ENCODE measurements at places on chromosomes 12 and 14.

GRCh38 chr12:49621651-49622500 lies 1.5 kb upstream of the PRPF40B start:
- no peak for DNase-seq

DNA sequence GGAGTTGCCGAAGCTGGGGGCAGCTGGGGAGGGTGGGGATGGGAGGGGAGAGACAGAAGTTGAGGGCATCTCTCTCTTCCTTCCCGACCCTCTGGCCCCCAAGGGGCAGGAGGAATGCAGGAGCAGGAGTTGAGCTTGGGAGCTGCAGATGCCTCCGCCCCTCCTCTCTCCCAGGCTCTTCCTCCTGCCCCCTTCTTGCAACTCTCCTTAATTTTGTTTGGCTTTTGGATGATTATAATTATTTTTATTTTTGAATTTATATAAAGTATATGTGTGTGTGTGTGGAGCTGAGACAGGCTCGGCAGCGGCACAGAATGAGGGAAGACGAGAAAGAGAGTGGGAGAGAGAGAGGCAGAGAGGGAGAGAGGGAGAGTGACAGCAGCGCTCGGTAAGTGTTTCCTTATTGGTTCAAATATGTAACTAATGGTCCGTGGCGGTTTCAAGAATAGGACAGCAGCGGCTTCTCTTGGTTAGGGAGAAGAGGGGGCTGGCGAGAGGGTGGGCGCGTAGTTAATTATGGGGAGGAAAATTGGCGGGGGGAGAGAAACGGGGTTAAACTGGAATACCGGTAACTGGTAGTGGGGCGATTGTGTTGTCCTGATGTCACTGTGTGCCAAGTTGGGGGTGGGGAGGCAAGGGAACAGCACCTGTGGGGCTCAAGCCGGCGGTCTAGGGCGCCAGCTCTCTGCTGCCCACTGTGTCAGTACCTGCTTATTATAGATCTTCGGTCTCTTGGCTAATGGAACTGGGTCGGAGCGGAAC lies 8.4 kb downstream of the HOXC8 start:
- no peak for DNase-seq

DNA sequence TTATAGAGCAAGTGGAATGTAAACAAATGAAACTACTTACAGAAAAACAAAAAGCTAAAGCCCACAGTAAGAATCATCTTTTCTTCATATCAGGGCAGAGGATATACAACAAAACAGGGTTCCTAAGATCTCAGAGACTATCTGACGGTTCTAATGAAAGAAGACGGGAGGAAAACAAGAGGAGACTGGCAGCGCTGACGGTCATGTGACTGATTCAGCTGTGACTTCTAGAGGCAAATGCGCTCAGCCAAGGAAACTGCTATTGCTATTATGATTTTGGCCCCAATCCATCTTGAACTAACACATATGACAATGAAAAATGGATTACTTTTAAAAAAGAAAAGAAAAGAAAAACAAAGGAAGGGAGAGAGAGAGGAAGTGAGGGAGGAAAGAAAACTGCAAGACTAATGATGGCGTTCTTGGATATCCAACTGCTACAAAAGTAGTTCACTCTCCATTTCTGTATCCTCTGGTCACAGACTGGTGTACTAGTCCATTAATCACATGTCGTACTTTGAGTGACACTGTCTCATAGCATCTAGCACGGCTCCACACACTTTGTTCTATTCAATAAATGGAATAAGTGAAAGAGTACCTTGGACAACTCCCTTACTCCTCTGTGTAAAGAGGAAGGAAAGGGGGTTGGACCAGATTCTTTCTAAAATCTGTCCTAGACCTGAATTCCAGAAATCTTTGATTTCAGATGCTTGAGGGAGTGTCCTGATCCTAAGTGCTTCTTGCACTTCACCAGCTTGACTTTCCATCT lies 119.3 kb downstream of the DAD1 start:
- DNase-seq, result no peak

DNA sequence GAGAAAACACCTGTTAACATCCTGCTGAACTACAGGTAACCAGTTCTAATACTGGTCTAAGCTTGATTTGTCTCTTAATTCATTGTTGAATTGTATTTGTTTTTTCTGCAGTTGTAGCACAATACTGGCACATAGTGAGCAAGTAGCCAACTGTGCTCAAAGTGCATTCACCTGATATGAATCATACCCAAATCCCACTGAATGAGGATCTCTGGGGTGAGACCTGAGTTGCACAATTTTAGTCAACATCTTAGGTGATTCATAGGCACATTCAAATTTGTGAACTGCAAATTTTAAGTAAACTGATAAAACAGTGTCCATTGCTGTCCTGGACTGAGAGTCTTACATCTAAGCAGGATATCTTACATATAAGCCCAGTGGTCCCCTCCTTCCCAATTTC lies 12.8 kb downstream of the KCNC2 start:
- DNase-seq, result no peak

DNA sequence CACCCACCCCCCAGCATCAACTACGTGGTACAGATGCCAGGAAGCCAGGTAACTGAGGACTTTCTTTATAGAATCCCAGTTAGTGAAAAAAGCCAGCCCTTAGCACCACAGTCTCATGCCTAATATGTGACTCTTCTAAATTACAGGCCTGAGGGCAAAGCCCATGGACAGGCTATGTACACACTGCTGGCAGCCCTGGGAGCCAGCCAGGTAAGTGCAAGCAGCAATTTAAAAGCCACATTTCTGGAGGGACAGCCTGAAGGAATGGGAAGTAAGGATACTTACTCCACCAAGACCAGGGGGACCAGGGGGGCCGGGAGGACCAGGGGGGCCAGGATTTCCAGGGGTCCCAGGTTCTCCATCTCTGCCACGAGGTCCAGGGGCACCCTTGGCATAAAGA lies 7.0 kb downstream of the COL2A1 start:
- DNase-seq, result no peak

DNA sequence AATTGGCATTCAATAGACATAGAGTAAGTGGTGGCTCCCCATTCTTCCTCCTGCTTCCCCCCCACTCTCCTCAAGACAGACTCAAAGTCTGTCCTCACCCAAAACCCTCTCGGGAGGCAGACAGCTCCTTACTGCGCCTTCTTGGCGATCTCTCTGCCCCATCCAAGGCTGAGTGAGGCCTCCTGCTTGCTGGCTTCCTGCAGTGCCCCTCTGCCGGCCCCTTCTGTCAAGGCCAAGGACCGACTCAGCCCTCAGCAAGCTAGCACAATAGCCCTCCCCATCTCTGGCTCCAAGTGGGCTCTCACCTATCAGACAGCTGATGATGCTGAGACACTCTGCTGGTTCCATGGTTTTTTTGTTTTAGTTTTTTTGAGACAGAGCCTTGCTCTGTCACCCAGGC lies 62.5 kb upstream of the DLK1 start:
- DNase-seq, result no peak

DNA sequence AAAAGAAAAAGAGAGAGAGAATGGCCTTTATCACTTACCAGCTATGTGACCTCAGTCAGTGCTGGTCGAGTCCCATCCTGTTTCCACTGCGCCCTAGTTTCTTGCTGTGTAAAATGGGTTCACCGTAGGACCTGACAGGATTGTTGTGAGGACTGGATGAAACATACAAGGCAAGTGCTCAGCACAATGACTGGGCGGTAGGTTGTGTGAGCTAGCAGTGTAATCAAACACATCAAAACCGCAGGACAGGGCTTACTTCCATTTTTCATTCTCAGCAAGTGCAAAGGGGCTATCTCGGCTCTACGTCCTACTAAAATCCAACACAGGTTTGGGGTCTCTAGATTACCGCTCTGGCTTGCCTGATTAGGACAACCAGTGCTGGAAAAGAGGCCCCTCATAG lies 36.4 kb upstream of the ATXN2 start:
- DNase-seq, result no peak

DNA sequence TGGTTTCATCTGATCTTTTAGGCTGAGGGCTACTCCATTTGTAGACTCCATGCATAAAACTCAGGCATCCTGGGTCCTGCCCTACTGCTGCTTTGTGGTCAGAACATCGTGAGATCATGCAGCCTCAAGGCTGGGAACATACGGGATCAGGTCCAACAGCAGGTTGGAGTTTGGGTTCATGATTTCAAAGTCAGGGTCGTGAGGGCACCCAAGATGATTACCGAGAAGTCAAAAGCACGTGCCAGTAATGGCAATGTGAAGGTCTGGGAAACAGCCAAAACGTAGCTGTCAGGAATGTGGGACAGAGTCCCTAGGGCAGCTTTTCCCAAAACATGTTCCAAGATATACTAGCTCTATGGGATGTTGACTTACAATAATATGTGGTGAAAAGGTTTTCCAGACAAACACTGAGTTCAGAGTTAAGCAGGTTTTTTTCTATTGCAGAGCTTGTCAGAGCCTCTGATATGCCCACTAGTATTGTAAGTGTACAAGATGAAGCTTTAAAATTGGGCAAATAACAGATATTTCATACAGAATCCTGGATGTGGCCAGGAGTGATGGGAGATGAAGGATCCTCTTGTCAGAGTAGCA lies 130.3 kb upstream of the DNM1L start:
- no peak for DNase-seq

DNA sequence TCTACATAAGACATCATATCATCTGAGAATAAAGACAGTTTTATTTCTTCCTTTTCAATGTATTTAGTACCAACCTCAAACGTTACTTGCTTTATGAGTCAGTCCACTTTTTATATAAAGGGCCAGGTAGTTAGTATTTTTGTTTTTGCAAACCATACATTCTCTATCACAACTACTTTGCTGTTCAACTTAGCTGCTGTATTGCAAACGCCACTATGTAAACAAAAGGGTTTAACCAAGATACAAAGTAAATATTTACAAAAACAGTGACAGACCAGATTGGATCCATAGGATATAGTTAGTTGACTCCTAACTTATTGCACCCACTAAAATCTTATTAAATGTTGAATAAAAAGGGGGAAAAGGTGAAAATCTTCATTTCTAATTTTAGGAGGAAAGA lies 87.7 kb upstream of the FOXG1 start:
- no peak for DNase-seq

GRCh38 chr14:72892103-72892878 lies 1.6 kb downstream of the DPF3 start:
- peak; percentile 28 for DNase-seq
